T-helper 9 cell (primary cell): ENCODE measurements at places on chromosomes 11 and 22.

- DNase-seq = no peak
Measured at GRCh38 chr11:126404367-126404766, 48.9 kb downstream of the ST3GAL4 start.

GRCh38 chr11:95404370-95404769, 173.4 kb upstream of the SESN3 start:
- DNase-seq = no peak

DNA sequence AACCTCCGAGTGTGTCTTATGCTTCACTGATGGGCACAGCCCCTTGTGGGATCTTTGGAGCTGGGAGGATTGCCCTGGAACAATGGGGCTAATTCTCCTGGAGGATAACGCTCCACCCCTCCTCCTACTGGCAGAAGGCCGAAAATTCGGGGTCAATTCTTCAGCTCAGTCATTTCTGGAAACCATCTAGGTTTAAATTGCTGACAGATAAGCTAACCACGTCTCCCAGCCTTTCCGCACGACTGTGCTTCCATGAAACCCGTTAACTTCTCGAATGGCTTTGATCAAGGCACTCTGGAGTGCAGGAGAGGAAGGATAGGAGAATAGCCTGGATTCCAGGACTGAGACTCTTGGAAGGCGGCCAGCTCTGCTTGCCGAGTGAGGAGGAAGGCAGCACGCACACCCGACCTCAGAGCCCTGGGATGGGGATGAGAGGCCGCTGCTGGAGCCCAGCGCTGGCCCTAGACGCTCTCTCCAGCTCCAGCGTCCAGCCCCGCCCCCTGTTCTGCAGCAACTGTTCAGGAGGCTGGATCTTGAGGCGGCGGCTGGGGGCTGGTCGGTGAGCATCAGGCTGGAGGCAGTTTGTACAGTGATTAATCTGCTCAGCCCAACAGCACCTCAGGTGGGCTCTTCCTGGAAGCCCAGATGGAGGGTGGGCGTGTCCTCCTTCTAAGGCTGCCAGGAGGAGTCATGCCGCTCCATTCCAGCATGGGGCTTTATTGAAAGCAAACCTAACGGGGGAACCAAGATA, 176.7 kb upstream of the NCAM1 start:
- DNase-seq = no peak

- DNase-seq = no peak
Measured at GRCh38 chr22:42742940-42743339, 22.3 kb upstream of the A4GALT start.

DNA sequence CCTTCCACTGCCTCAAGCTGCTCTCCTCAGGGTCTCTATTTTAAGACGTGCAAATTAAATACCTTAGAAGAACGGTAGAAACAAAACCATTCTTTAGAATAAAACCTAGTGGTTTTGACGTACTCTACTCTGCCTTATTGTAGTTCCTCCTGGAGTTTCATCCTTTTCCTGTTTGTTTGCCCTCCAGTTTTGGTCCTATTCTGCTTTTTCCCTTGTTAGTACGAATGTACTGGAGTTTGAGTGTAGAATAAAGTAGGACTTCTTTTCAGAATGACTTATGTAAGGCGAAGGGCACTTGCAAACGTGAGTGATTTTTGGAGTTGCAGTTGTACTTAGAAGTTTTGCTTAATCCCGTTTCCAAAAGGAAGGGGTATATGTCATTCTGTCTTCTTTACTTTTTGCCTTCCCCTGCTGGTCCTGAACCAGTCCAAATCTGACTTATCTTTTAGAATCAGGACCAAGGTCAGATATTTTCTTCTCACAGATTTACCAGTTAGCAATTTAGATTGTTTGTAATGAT, 1.4 kb downstream of the SIK2 start:
- DNase-seq = no peak

DNA sequence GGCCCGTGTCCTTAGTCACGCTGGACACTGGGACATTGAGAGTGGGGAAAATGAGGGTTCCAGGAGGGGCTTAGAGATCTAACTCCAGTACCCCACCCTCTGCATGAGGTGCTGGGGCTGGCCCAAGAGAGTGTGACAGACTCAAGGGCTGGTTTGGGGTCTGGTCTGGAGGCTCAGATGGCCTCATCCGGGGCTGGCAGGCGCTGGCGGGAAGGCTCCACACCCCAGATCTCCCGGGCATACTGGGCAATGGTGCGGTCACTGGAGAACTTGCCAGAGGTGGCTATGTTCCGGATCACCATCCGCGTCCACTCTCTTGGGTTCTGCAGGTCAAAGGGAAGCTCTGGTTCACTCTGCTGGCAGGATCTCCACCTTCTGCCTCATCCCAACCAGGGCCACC, 2.5 kb upstream of the RASGRP2 start:
- DNase-seq = no peak

DNA sequence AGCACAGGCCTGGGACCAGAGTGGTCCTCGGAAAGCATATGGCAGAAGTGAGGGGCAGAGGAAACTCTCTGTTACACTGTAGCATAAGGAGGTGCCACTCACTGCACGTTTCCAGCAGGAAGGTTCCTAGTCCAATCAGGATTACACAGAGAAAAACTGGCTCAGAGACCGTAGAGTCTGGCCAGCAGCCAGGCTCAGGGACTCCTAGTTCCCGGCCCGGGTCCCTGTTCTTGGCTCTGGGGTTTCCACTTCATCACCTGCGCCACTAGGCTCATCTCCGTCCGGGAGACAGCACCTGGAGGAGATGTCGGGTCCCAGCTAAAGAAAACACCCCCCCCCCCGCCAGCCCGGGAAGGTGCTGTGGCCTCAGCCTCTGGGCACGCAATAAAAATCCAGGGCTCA, 1.1 kb downstream of the TTLL12 start:
- DNase-seq = no peak

DNA sequence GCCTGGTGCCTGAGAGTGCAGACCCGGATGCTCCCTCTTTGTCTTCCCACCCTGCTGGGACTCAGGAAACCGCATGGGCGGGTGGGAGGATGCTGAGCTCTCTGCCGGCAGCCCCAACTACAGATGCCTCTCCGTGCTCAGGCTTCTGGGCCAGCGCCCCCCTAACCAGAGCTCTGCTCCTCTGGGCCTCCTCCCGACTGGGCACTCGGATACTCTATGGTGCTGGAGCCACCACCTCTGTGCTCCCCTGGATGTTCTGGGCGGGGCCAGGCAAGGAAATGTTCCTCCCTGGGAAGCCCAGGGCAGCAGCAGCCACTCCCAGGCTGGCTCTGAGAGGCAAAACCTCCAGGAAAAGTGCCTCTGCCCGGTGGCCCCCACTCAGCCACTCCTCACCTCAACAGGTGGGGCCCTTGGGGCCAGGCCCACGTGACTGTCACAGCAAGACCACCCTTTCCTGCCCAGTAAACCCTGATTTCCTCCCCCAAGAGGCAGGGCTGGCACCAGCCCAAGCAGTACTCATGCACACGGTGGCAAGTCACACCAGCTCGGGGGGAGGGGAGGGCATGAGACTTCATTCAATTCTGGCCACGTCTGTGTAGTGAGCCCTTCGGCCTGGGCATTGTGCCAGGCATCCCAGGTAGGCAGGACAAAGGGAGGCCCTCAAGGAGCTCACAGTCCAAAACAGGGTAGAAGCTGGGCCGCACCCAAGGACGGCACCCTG, 54.7 kb upstream of the TCF20 start:
- no peak for DNase-seq

- DNase-seq = no peak
Measured at GRCh38 chr11:35133656-35134055, 5.3 kb upstream of the CD44 start.

GRCh38 chr11:131810541-131810940, 440.1 kb downstream of the NTM start:
- no peak for DNase-seq

- DNase-seq = no peak
Measured at GRCh38 chr11:69311767-69312385, 17.9 kb downstream of the MYEOV start.

DNA sequence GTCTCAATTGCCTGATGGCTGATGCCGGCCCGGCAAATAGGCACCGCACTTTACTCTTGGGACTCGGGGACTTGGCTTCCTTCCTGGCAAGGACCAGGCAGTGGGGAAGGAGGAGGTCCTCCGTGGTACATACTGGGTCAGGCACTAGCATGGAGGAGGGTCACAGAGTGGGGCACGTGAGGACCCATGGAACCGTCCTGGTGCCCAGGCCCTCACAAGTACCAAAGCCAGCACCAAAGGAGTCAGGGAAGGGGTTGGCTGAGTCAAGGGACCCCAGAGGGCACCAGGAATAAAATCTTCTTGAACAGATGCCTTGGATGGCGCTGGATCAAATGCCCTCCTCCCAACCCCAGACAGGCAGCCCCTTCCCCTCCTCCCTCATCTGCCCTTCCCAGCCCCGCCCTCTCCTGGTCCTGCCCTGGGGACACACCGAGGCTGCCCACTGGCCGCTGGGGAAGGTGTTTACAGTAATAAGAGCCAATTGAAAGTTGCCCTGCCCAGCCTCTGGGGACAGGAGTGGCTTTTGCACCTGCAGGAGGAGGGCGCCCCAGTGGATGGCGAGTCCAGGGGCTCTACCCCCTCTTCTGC, 5.6 kb upstream of the CARNS1 start:
- DNase-seq = no peak

GRCh38 chr11:75189911-75190310, 39.0 kb downstream of the SLCO2B1 start:
- DNase-seq = no peak

- DNase-seq = no peak
Measured at GRCh38 chr11:134611537-134611936, 199.5 kb upstream of the B3GAT1 start.

GRCh38 chr11:115718106-115718505, 213.9 kb upstream of the CADM1 start:
- no peak for DNase-seq

GRCh38 chr11:118565051-118565450, 680 bp downstream of the IFT46 start:
- no peak for DNase-seq

GRCh38 chr11:83020942-83021779, 50.5 kb downstream of the RAB30 start:
- DNase-seq = no peak

DNA sequence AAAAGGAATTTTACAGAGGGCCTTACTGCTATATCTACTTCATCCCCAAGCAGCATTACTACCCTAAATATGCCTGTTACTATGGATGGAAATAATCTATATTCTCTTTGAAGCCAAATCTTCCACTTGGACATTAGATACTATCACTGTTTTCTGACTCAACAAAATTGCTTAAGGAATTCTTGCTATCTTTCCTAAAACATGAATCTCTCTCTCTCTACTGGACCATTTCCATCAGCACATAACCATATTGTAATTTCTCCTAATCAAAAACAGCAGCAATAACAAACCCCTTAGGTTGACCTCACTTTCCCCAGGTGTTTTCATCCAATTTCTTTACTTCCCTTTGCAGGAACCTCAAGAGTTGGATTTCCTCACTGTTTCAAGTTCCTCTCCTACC, 67.9 kb upstream of the BLID start:
- DNase-seq = no peak

- DNase-seq = no peak
Measured at GRCh38 chr11:66360406-66361073, 11.0 kb downstream of the SLC29A2 start.

DNA sequence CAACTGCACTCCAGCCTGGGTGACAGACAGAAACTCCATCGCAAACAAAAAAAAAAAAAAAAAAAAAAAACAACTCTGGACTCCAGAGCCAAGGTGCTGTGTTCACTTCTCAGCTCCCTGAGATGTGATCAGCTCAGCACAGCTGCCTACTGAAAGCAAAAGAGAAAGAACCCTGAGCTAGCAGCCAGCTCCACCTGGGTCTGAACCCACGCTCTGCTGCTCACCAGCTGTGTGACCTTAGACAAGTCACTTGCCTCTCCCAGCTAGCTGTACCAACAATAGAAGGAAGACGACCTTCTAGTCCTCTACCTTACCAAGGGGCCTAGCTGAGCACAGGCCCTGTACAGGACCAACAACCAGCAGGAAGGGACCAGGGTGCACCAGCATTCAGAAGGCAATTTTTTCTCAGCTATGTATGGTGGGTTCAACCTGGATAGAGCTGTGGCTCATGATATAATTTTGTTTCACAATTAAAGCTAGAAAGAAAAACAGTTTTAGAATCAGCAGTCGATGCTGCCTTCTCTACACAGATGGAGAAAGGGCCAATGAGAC, 3.8 kb downstream of the DGCR2 start:
- DNase-seq = no peak

- DNase-seq = no peak
Measured at GRCh38 chr22:21840236-21840823, 27.1 kb downstream of the MAPK1 start.

GRCh38 chr11:100970283-100971164, 159.1 kb downstream of the PGR start:
- DNase-seq = no peak

DNA sequence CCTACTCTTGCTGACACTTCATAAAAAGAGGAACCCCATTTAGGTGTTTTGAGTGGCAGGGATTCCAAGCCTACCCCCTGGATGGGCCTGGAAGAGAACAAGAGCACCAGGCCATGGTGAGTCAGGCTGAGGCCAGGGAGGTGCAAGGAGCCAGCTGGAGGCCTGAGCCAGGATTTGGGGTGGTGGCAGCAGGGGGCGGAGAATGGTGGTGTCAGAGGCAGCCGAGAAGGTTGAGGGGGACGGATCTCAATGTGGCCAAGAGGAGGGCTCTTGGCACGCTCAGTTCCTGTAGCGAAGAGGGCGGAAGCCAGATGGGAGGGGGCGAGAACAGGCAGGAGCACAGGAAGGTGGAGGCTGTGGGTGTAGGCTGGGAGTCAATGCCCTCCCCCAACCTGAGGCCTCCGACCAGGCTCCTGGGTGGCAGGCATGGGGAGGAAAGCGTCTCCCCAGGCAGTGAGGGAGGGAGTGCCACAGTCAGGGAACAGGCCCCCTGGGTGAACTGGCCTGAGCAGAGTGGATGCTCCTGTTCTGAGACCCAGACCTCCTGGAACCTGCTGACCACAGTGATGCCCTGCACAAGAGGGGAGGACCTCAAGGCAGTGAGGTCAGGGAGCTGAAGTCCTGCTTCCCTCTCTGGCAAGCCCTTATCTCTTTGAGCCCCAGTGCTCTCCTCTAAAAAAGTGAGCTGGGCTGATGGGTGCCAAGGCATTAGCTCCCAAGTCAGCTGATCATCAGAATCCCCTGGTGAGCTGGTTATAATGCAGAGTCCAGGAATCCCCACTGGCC, 13.9 kb downstream of the RTN4RL2 start:
- DNase-seq = no peak

GRCh38 chr11:5891216-5891800, 1.7 kb upstream of the OR52E5 start:
- no peak for DNase-seq

DNA sequence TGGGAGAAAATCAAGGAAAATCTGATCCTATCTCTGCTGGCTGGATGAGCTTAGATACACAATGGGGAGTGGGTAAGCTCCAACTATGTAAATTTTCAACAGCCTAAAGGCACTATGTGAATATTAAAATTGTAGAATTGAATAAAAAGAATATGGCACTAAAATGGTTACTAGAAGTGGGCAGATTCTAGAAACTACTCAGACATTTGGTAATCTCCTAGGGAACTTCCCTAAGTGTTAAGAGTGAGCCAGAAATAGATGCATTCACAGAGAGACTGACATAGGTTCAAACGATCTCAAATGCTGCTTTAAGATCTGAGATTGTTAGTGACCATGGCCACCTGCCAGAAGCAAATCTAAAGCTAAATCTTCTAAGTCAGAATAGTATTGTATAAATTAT, 4.3 kb upstream of the OR52E1 start:
- no peak for DNase-seq

- DNase-seq = no peak
Measured at GRCh38 chr11:69641681-69642548, 959 bp downstream of the CCND1 start.
